ENCODE measurements at places on chromosomes 13 and 19.

- no peak for DNase-seq
Observed at GRCh38 chr13:58302349-58302748, 670.8 kb downstream of the PCDH17 start.

- DNase-seq = no peak
Observed at GRCh38 chr13:40662866-40663265, 3.6 kb downstream of the FOXO1 start.

DNA sequence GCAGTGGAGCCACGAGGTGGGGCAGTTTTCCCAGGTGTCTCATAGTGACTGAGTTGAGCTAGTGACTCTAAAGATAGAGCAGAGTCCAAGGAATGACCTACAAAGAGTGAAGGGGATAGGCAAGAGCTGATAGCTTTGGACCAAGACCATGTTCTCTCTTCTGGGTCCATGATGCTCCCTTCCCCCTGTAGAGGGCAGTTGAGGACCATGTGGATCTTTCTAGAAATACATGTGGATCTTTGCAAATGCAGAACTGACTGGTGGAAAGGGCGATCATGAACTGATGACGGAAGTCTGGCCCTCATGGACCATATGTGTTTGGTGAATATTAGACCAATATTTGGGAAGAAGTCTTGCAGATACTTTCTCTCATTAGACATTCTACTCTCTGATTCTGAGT is 6.9 kb downstream of the PSG1 start:
- no peak for DNase-seq

DNA sequence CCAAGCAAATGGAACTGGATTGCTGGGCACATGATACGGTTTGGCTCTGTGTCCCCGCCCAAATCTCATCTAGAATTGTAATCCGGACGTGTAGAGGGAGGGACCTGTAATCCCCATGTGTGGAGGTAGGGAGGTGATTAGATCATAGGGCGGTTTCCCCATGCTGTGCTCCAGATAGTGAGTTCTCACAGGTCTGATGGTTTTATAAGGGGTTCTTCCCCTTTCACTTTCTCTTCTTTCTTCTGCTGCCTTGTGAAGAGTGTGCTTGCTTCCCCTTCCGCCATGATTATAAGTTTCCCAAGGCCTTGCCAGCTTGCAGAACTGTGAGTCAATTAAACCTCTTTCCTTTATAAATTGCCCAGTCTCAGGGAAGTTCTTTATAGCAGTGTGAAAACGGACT is 32.6 kb upstream of the MTIF3 start:
- no peak for DNase-seq
